ENCODE measurements at places on chromosomes 12 and 14.

- no peak for DNase-seq
These were observed 145.0 kb downstream of the SAMD4A start for GRCh38 chr14:54711812-54712464.

- no peak for DNase-seq
These were observed 42.0 kb upstream of the A2ML1 start for GRCh38 chr12:8780389-8780788.

- DNase-seq, result no peak
These were observed 9.3 kb downstream of the GALNT9 start for GRCh38 chr12:132319991-132320570.

GRCh38 chr12:78149459-78149858 is 318.8 kb downstream of the NAV3 start:
- DNase-seq, result peak; percentile 56

DNA sequence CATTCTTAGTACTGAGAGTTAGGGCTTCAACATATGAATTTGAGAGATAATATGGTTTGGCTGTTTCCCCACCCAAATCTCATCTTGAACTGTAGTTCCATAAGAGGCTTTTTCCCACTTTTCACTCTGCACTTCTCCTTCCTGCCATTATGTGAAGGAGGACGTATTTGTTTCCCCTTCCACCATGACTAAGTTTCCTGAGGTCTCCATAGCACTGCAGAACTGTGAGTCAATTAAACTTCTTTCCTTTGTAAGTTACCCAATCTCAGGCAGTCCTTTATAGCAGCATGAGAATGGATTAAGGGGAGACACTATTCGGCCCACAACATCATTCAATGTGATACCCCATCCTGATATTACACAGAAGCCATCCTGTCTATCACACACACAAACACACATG is 36.8 kb upstream of the ALG10B start:
- DNase-seq, result no peak

GRCh38 chr14:61875483-61875882 is 113.3 kb downstream of the SNAPC1 start:
- DNase-seq, result no peak

GRCh38 chr12:65022421-65022820 is 98.7 kb downstream of the WIF1 start:
- no peak for DNase-seq

DNA sequence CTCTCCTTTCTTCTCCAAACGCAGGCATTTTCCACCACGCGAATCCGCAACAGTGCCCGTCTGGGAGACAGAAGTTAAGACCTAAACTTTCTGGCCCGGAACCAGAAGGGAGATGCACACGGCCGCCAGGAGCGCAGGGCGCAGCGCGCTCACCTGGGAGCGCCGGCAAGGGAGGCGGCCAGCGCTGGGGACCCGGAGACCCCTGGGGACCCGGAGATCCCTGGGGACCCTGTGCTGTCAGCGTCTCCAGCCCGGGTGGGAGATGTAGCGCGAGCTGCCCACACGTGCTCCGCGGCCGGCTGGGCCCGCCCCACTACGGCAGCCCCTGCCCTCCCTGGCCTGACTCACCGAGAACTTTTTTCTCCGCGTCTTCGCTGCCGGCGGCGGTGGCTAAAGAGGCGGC is 620 bp downstream of the YBX3 start:
- no peak for DNase-seq

GRCh38 chr12:49261721-49262120 is 3.2 kb upstream of the TUBA1C start:
- no peak for DNase-seq

DNA sequence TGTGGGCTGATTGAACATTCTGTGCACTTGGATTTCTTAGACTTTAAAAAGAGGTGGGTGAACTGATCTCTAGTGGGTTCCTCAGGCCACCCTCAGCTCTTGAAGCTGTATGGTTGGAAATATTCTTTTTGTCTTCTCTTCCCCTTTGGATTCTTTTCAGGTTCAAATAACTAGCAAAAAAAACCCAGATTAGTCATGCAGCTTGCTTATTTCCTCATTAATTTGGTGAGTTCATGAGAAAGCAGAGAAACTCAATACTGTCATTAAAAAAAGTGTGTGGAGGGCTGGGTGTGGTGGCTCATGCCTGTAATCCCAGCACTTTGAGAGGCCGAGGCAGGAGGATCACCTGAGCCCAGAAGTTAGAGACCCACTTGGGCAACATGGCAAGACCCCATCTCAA is 183.4 kb downstream of the ESR2 start:
- DNase-seq, result no peak

GRCh38 chr14:66119606-66120231 is 366.5 kb upstream of the CCDC196 start:
- no peak for DNase-seq

- DNase-seq, result no peak
These were observed 47.4 kb downstream of the TMEM117 start for GRCh38 chr12:43883311-43883710.

- no peak for DNase-seq
These were observed 22.6 kb upstream of the CRACR2A start for GRCh38 chr12:3775385-3776035.

- DNase-seq, result peak; percentile 9
These were observed 6.0 kb upstream of the SLC6A12 start for GRCh38 chr12:219891-220352.

DNA sequence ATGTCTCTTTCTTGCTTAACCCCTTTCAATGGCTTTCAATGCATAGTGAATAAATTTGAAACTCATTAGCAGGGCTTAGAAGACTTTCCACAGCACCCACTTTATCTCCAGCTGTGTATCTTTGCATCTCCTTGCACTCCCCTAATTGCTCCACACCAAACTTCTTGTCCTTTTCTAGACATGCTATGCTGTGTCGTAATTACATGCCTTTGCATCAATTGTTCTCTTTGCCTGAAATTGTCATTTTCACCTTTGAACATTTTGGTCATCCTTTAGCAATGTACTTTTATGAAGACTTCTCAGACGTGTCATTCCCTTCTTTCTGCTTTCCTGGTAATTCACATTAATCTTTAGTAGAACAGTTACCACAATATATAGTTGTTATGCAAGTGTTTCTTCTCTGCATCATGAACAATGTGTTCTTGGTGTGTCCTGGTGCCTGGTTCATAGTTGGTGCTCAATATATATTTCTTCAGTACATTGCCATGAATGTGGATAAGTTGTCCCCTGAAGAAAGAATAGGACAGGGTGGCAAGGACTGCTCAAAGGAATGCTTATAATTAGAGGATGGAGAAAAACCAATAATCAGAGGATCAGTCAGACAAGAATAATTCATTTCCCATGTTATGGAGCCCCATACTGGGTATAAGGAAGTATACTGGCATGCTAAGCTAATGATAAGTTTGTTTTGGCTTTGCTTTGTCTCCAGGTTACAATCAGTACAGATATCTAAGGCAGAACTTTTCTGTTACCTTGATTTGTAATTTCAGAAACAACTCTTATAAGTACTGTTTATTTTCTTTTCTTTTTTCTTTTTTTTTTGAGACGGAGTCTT is 27.2 kb downstream of the ARF6 start:
- no peak for DNase-seq

DNA sequence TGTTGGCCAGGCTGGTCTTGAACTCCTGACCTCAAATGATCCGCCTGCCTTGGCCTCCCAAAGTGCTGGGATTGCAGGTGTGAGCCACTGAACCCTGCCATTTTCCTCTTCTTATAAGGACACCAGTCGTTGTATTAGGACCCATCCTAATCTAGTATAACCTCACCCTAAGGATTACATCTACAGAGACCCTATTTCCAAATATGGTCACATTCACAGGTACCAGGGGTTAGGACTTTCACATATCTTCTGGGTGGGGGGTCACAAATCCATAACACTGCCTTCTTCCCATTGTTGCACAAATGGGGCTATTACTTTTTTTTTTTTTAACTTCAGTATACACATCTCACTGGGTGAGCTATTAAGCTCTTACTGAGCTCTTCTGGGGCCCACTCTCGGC is 38.6 kb downstream of the ARF6 start:
- no peak for DNase-seq

- DNase-seq, result no peak
These were observed 40.2 kb upstream of the RIN3 start for GRCh38 chr14:92473261-92473968.
